LNCaP clone FGC (cell line): ENCODE measurements at places on chromosomes 2 and 18.

- no peak for DNase-seq
These were observed 864 bp downstream of the KLHL29 start for GRCh38 chr2:23385748-23386338.

GRCh38 chr2:55311444-55311870, 42.4 kb upstream of the MTIF2 start:
- no peak for DNase-seq

- no peak for DNase-seq
These were observed 386.6 kb upstream of the SPRED2 start for GRCh38 chr2:65818873-65819451.

DNA sequence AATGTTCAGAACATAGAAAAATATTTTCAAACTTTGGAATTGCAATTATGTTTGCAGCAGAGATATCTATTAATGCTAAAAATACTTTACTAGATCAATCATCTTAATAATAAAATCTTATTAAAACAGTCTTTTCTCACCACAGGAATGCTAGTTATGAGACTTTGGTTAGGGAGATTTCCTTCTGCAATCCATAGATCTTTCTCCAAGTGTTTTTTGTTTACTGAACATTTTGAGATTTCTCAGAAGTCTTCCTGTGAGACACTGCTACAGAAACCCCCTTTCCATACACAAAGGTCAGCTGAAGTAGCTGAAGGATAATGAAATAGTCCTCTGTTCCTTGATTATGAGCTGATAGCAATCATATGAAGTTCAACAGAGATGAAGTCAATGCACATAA, 59.4 kb upstream of the RAPH1 start:
- no peak for DNase-seq

- DNase-seq, result no peak
These were observed 90.4 kb downstream of the RAPH1 start for GRCh38 chr2:203444738-203445137.

GRCh38 chr18:76565238-76566173, 70.5 kb upstream of the ZNF516 start:
- DNase-seq, result peak; percentile 58

- DNase-seq, result no peak
These were observed 329.4 kb upstream of the RAB12 start for GRCh38 chr18:8279781-8280330.

- no peak for DNase-seq
These were observed 215.1 kb downstream of the DYSF start for GRCh38 chr2:71668326-71669057.

- no peak for DNase-seq
These were observed 756.1 kb upstream of the DDX18 start for GRCh38 chr2:117058366-117058765.

GRCh38 chr2:127640082-127641072, 5.6 kb upstream of the GPR17 start:
- no peak for DNase-seq

GRCh38 chr18:5334456-5335075, 39.0 kb upstream of the ZBTB14 start:
- DNase-seq, result no peak

- DNase-seq, result no peak
These were observed 1004.4 kb upstream of the DDX18 start for GRCh38 chr2:116810071-116810470.

GRCh38 chr18:63236406-63236805, 83.2 kb downstream of the BCL2 start:
- no peak for DNase-seq

DNA sequence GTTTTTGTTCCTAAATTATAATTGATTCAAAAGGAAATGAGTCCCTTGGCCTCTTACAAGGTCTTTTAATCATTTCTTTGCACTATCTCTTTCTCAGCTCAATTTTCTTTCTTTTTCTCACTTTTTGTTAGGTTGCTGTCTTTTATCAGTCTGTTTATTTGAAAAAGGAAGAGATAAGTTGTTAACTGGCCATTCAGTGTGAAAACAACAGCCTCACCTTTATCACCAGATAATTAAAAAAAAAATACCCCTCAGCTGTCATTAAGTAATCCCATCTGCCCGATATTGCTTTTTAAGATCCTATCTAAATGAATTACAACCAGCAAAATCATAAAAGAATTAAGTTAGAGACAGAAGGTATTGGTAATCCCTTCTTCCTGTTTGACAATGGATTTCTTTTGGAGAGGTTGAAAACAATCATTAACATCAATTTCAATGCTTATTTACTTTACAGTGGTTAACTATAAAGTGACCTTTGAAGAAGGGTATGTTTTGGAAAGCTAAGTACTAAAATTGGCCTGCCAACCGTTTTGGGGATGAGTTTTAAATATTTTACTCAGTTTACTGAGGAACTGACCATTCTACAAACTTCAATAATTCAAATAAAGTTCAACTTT, 104.9 kb downstream of the TGIF1 start:
- DNase-seq, result no peak

GRCh38 chr2:214311931-214312749, 98.7 kb upstream of the VWC2L start:
- no peak for DNase-seq

DNA sequence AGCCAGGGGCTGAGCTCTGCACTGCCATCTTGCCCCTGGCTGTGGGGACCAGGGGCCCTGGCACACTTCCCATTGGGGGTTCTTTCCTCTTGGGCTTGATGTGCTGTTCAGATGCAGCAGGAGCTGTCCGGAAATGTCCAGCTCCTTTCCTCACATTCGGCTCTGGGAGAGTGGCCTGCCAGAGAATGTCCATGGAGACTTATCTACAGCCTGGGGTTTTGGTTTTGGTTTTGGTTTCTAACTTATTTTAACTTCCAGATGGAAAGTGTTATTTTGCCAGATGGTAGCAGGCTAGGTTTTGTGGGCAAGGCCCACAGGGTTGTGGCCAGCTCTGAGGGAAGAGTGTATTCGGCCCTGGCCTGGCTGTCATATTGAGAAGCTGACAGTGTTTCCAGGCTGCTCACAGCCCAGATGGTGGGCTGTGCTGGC, 177.3 kb downstream of the ANKRD30B start:
- DNase-seq, result no peak

GRCh38 chr2:10790228-10790973, 22.2 kb downstream of the PDIA6 start:
- DNase-seq, result no peak

DNA sequence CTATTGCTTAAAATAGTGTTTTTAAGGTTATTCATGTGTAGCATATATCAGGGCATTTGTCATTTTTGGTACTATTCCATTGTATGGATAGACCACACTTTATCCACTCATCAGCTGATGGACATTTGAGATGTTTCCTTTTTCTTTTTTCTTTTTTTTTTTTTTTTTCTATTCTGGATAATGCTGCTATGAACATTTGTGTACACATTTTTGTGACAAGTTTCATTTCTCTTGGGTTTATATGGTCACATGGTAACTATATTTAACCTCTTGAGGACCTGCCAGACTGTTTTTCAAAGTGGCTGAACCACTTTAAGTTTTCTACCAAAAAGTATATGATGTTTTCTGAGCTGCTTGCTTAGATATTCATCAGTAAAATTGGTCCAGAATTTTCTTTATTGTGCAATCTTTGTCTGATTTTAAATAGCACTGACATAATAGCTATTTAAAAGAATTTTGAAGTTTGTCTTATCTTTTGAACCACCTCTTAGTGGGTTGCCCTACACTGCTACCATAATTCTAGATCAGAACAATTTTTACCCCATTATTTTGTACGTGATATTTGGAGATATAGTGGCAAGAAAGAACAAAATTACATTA, 219.4 kb upstream of the SIX3 start:
- no peak for DNase-seq

DNA sequence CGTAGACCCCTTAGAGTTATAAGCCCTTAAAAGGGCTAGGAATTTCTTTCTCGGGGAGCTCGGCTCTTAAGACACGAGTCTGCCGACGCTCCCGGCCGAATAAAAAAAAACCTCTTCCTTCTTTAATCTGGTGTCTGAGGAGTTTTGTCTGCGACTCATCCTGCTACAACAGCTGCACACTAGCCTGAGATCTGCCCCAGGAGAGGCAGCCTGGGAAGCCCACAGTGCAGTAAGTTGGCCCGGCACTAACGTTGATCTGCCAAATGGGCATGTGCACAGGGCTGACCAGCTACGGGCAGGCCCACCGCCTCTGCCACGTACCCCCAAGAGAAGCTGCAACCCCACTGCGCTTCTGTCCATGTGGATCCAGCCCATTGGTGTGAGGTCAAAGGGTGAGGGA, 8.4 kb upstream of the LIMS2 start:
- no peak for DNase-seq

DNA sequence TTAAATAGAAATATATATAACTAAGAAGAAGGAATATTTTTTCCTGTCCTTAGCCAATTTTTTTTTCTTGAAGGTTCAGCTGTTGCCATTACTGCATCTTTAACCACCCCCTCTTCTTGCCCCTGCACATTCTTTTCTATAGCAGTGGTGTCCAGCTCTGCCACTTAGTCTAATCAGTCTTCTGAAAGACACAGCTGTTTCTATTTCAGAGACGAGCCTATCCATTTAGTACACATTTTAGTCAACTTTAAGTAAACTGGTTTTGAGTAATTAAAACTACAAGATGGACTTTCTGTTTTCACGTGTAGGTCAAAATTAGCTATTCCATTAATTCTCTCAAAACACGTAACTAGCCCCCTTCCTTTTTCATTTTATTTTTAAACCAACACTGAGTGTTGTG, 21.0 kb downstream of the SPOPL start:
- DNase-seq, result no peak

DNA sequence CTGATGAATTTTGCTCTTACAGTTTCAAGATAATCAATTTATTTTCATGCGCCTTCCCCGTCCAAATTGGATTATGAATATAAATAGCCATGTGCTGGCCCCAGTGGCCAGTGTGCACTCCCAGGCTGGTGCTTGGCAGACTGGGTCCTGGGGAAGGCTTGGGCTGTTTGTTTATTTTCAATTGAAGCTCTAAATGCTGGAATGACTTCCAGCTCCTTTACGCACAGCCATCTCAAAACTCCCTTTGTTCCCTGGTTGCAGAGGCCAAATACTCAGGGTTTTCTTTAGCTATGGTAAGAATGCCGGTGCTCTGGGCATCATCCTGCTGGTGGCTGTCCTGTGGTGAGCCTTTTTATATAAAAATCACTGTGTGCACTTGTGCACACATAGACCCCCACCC, 131.5 kb downstream of the PRKCE start:
- DNase-seq, result no peak

DNA sequence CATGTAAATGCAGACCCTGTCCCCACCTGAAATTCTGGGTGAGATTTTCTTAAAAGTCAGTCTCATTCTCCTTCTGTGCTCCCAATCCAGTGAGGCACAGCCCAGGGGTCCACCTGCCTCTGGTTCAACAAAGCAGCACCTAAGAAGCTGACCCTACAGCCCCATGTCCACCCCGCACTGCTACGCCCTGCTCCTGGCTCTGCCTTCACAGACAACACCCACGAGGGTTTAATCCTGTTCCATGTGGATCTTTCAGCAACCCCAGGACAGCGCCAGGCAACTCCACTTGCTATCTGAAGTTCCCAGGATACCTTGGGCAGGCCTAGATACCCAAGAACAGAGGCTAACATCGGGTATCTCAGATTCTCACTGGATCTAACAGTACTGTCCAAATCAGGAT, 44.9 kb downstream of the HDLBP start:
- DNase-seq, result no peak

- no peak for DNase-seq
These were observed 278.4 kb downstream of the AGPS start for GRCh38 chr2:177670791-177671535.

- no peak for DNase-seq
These were observed 202.7 kb upstream of the SPOPL start for GRCh38 chr2:138298900-138299299.
